ENCODE measurements at places on chromosomes 4 and X.

GRCh38 chr4:26953770-26954423 lies 93.3 kb downstream of the STIM2 start:
- no peak for DNase-seq

GRCh38 chr4:176726803-176727202 lies 65.9 kb downstream of the VEGFC start:
- no peak for DNase-seq

- DNase-seq: no peak
These were observed 27.1 kb upstream of the GRPEL1 start for GRCh38 chr4:7094916-7095315.

GRCh38 chrX:150411656-150412055 lies 48.5 kb downstream of the MAMLD1 start:
- no peak for DNase-seq

DNA sequence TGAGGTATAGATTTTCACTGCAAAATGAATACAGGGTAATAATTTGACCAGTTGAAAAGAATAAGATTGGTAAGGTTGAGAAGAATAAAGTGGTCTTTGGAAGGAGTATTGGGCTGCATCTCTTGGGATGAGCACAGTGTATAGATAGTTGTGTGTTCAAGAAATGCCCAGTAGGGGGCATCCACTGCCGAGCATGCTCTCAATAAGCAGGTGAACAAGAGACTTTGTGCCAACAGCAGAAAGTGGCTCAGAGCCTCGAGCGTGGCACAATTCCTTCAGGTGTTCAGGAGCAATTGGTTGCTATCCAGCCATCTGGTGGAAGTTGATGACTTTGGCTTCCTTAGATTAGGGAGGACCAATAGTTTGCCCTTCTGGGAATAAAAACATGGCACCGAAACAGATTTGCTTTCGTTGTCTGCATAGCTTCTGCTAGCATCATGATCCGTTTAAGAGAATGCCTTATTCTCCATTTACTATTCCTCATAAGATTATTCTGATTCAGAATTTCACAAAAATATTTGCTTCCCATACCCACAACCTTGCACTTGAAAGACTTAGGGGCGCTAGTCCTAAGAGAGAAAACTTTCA lies 258.1 kb upstream of the NEIL3 start:
- DNase-seq: no peak

DNA sequence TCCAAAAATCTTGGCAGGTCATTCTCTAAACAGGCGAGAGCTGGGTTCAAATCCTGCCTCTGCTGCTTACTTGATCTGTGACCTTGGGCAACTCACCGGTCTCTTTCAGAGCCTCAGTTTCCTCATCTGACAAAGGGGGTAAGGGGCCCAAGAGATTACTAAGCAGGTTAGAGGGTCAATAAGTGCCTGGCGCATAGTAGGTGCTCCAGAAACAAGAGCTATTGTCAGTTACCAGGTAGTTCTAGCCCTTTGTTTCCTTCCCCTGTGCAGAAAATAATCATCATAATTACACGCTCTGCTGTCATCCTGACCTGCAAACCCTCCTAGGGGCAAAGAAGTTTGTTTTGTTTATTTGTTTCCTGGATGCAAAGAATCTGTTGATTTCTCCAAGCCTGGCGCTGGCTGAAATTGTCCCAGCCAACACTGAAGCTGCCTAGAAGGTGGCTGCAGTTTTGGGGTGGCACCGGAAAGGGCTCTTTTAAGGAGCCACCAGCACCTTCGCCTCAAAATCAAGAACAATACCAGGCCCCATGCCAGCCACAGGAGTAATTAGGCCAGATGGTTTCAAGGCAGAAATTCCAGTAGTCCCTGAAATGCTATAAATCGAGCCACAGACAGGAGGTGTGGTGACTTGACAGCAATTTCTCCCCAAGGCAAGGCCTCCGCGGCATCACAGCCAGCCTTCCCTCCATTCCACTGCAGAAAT lies 10.2 kb upstream of the KIAA0232 start:
- no peak for DNase-seq
